Heart right ventricle (tissue), 16 donors: ENCODE measurements at places on chromosomes 16 and 17. TPM values are rescaled to one million over a fixed set of nuclear protein-coding genes. Genes with fewer than 3 reads are reported as not detected.

Gene CHST4
- total RNA-seq: not detected

Gene RUNDC3A
- total RNA-seq: 1.7 TPM

GRCh38 chr16:29204806-29205135 is 201.7 kb downstream of the NPIPB11 start:
- DNase-seq: no peak
- no peaks in the 10 kb centered on the region for H3K4me1 ChIP-seq
- H3K27me3 ChIP-seq: no peaks in the 10 kb centered on the region
- H3K27ac ChIP-seq: no peak overlapping the region
- H3K4me3 ChIP-seq: no peak overlapping the region
- H3K36me3 ChIP-seq: no peaks in the 10 kb centered on the region

- no peaks in the 10 kb centered on the region for H3K36me3 ChIP-seq
- no peak for DNase-seq
- no peaks in the 10 kb centered on the region for H3K27me3 ChIP-seq
- H3K27ac ChIP-seq: no peak overlapping the region
- no peak overlapping the region for H3K4me3 ChIP-seq
Observed at GRCh38 chr17:8481089-8481488, 45.4 kb downstream of the NDEL1 start.

Gene SYT17
- 0.90 TPM for total RNA-seq

Gene KCNH6
- total RNA-seq: not detected

DNA sequence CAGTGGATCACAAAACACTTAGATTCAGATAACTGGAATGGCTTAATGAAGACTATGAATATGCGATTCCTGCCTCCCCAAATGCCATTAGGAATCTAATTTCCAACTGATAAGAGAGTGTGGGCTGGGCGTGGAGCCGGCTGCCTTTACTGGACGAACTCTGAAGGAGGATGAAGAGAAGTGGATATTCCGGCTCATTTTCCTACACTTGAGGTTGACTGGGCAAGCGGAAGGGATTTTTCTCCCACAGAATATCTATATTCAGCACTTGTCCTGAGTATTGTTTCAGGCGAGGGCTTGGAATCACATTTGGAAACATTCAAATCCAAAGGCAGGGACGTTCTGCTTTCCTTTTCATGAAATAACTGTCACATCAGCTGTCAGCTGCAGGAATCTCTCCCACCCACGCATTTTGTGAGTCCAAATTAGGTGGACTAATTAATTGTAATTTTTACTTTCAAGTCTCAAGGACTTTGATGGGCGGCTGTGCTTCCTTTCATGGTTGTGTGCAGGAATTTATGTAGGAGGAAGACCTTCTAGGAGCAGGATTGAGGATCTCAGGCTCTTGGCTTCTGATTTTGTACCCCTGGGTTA is 138.5 kb downstream of the PITPNC1 start:
- H3K27ac ChIP-seq: peak overlapping the region; percentile 56
- no peaks in the 10 kb centered on the region for H3K27me3 ChIP-seq
- H3K4me1 ChIP-seq: peaks cover 22% of the 10 kb centered on the region
- DNase-seq: no peak
- no peak overlapping the region for H3K4me3 ChIP-seq

GRCh38 chr16:75570396-75571065 is 4.4 kb downstream of the GABARAPL2 start:
- H3K36me3 ChIP-seq: no peaks in the 10 kb centered on the region
- H3K4me1 ChIP-seq: peaks cover 80% of the 10 kb centered on the region
- DNase-seq: no peak
- peak overlapping the region; percentile 25 for H3K27ac ChIP-seq
- no peak overlapping the region for H3K4me3 ChIP-seq

DNA sequence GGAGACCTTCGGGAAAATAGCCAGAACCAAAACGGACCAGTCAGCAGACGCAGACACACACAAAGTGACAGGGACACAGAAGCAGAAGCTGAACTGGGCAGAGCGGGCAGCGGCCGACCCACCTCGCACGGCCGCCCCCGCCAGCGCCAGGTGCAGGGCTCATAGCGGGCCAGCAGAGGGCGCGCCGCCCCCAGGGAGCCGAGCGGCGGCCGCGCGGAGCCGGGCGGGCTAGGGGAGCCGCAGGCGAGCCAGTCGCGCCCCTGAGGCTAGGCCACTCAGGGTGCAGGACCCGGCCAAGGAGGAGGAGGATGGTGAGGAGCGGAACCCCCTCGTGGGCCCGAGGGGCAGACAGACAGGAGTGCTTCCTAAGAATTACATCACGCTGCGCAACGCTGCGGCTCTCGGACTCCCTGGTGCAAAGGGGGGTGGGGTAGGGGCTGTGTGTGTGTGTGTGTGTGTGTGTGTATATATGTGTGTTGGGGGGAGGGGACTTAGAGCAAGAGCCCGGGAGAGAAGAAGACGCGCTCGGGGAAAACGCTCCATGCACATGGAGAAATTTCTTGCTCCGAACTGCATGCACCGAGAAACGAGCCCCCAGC is 913 bp upstream of the NOG start:
- H3K4me3 ChIP-seq: peak overlapping the region; percentile 59
- peak; percentile 67 for DNase-seq
- H3K4me1 ChIP-seq: peaks cover 43% of the 10 kb centered on the region
- H3K27ac ChIP-seq: no peak overlapping the region
- no peaks in the 10 kb centered on the region for H3K36me3 ChIP-seq
- peaks cover 62% of the 10 kb centered on the region for H3K27me3 ChIP-seq

Gene TNP2
- not detected for total RNA-seq

GRCh38 chr17:58252141-58252540 is 13.8 kb downstream of the LPO start:
- DNase-seq: no peak
- peaks cover 80% of the 10 kb centered on the region for H3K27me3 ChIP-seq
- H3K27ac ChIP-seq: no peak overlapping the region
- H3K36me3 ChIP-seq: no peaks in the 10 kb centered on the region

DNA sequence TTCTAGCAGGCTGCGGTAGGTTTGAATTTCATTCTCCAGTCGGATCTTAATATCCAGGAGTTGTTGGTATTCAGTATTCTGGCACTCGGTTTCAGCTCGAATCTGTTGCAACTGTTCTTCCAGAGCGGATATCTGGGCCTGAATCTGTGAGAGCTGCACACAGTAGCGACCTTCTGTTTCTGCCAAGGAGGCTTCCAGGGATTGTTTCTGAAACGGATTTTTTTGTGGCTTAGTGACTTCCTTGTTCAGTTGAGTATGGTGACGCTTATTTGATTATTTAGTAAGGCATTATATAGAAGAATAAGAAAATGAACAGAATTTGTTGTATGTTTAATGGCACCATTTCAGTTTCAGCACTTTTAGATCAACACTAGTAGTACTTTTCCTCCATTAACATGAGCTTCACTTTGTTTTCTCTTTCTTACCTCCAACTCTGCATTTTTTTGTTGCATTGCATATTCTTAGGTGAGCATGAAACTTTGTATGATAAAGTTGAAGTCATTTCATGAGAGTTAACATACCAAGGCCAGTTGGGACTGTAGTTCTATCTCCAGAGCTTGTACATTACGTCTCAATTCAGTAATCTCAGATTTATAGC is 2.8 kb downstream of the KRT10 start:
- no peaks in the 10 kb centered on the region for H3K4me1 ChIP-seq
- H3K36me3 ChIP-seq: no peaks in the 10 kb centered on the region
- DNase-seq: no peak
- H3K27ac ChIP-seq: peak overlapping the region; percentile 95
- no peaks in the 10 kb centered on the region for H3K27me3 ChIP-seq

DNA sequence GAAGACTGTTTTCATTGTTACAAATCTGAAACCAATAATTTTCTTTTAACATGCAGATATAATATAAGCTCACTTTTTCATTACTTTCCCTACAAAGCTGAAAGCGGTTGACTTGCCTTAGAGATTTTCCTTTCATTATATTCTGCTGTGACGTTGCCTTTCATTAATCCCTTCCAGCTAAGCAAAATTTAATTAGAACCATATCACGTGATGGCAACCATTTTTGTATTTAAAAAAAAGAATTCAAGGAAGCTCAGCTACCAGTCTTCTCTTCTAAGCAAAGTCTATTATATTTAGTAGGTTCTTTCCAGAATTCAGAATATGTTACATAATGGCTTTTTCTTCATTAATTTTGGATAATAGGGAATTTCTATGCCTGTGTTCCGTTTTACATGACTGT is 186.5 kb downstream of the PRKCA start:
- no peaks in the 10 kb centered on the region for H3K36me3 ChIP-seq
- no peak overlapping the region for H3K4me3 ChIP-seq
- no peaks in the 10 kb centered on the region for H3K4me1 ChIP-seq
- no peaks in the 10 kb centered on the region for H3K27me3 ChIP-seq

Gene TIMP2
- 77.5 TPM for total RNA-seq

GRCh38 chr17:73658821-73659515 is 14.7 kb upstream of the SDK2 start:
- no peak overlapping the region for H3K4me3 ChIP-seq
- H3K4me1 ChIP-seq: peaks cover 9% of the 10 kb centered on the region
- no peak for DNase-seq
- no peak overlapping the region for H3K27ac ChIP-seq
- peaks cover 5% of the 10 kb centered on the region for H3K27me3 ChIP-seq

- DNase-seq: no peak
- H3K4me1 ChIP-seq: peaks cover 47% of the 10 kb centered on the region
- no peak overlapping the region for H3K4me3 ChIP-seq
Observed at GRCh38 chr17:41492351-41492750, 2.6 kb upstream of the KRT36 start.

Gene SIAH1
- 14.4 TPM for total RNA-seq

Gene DBNDD1
- 5.9 TPM for total RNA-seq

Gene CRAMP1
- 9.5 TPM for total RNA-seq

DNA sequence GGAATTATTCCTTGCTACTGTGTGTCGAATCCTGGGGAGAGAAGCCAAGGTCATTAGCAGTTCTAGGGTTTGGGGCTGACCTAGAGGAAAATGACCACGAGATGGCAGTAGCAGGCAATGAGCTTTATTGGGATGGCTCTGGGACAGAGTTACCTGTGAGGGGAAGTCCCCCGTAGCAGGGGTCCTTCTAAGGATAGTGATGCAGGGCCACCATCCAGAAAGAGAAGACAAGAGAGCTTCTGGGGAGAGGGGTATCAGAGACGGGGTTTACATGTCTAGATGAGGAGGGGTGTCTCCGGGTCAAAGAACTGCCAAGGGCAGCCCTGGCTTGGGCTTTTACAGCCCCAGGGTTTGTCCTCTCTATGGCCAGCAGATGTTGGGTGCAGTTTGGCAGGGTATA is 6.4 kb upstream of the GGT6 start:
- no peaks in the 10 kb centered on the region for H3K27me3 ChIP-seq
- no peaks in the 10 kb centered on the region for H3K4me1 ChIP-seq
- H3K36me3 ChIP-seq: no peaks in the 10 kb centered on the region

DNA sequence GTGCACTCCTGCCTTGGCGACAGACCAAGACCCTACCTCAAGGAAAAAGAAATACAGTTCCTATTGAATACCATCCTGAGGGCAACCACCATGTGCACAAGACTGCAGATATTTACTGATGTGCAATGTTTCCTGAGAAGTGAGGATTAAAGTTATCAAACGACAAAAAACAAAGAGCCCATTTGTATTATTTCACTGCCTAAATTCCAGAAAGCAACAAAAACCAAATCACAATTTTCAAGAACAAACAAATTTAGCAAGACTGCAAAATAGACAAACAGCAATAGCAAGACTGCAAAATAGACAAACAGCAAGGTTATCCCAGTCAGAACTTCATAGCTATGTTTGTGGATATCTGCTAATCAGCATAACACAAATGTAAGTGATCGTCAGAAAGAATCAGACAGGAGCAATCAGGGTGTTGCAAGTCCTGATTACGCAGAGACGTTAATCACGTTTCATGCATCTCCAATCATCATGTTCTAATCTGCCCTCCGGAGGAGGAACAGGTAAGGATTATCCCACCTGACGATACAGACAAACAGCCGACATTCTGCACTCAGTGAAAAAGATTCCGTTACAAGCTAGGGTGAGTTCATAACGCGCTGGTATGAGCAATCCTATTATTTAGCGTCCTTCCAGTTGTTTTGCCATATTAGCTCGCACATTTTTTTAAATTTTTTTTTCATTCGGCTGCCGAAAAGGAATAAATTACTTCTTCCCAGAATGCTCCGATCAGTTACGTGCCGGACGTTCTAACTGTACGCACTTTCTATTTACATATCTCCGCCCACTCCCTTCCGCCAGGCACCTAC is 2.9 kb downstream of the TMEM107 start:
- peak overlapping the region; percentile 45 for H3K4me3 ChIP-seq
- peaks cover 21% of the 10 kb centered on the region for H3K4me1 ChIP-seq
- no peaks in the 10 kb centered on the region for H3K27me3 ChIP-seq
- peak; percentile 88 for DNase-seq
- H3K36me3 ChIP-seq: no peaks in the 10 kb centered on the region

Gene FMNL1
- 10.8 TPM for total RNA-seq

DNA sequence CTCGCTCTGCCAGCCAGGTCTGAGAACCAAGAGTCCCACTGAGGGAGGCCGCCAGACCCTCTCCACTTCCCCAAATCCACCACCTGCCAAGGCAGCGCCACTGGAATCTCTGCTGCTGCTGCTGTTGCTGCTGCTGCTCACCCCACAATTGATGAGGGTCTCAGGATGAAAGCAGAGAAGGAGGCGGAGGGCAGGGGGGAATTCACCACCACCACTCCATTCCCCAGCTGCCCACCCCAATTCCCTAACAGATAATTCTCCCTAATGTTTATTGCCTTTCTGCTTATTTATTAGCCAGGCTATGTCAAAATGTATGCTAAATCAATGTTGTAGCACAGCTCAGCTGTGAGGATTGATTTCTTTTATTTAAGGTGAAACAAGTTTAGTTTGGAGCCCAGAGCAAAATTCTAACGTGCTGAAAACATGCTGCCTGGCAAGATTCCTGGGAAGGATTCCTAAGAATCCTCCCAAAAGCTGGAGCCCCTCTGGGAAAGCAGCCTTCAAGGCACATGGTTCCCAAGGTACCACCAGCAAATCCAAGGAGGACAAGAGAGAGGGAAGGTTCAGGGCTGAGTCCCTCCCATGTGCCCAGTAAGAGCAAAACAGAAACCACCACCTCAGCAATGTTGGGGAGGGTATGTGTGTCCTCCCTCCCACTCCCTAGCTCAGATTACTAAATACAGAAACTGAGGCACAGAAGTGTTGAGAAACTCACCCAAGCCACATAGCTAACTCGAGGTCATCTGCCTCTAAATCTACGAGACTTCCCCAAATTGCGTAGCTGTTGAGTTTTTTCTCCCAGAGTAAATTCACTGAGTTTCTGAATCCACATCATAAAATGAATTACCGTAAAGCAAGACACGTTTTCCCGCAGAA is 12.2 kb upstream of the CDH5 start:
- peaks cover 11% of the 10 kb centered on the region for H3K27me3 ChIP-seq
- no peak overlapping the region for H3K27ac ChIP-seq
- no peak for DNase-seq
- no peak overlapping the region for H3K4me3 ChIP-seq

DNA sequence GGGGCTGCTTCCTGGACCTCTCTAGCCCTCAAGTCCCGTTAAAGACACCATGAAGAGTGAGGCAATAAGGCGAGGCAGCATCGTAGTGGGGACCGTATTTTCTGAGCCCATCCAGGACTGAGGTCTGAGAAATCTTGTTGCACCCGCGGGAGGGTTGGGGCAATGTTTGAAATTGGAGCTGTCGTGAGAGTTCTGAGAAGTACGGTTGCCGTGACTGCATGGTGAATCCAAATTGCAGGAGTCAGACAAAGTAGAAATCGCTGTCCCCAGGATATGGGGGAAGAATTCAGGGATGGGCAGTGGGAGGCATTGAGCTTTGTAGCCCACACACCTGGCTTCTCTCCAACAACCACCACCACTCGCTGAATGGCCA is 42.0 kb upstream of the RPL38 start:
- no peak overlapping the region for H3K27ac ChIP-seq
- no peak for DNase-seq
- H3K4me1 ChIP-seq: no peaks in the 10 kb centered on the region
- H3K4me3 ChIP-seq: no peak overlapping the region
- peaks cover 19% of the 10 kb centered on the region for H3K27me3 ChIP-seq
- no peaks in the 10 kb centered on the region for H3K36me3 ChIP-seq
